Metanephros (tissue), 2 donors: ENCODE measurements at places on chromosomes 7 and 10. TPM values are rescaled to one million over a fixed set of nuclear protein-coding genes. Genes with fewer than 3 reads are reported as not detected.

Gene LEP
- total RNA-seq, result 0.70 TPM

Gene GARIN1A
- 0.82 TPM for total RNA-seq

Gene NOD1
- total RNA-seq, result 15.2 TPM

Gene SPRN
- total RNA-seq, result 1.7 TPM

Gene CTAGE6
- 0.64 TPM for total RNA-seq

Gene CDC14C
- not detected for total RNA-seq

Gene HGF
- total RNA-seq, result 4.4 TPM

Gene SAP25
- total RNA-seq, result 2.7 TPM

Gene HERC4
- 67.0 TPM for total RNA-seq

Gene CPEB3
- total RNA-seq, result 4.8 TPM

Gene SLC12A9
- total RNA-seq, result 25.4 TPM

Gene XRCC2
- 4.1 TPM for total RNA-seq

Gene OPN4
- not detected for total RNA-seq

Gene IKZF1
- 12.7 TPM for total RNA-seq

Gene GIMAP8
- 10.6 TPM for total RNA-seq

Gene CARD11
- total RNA-seq, result 1.8 TPM

Gene MINDY4
- 13.2 TPM for total RNA-seq

Gene NANOS1
- total RNA-seq, result 1.9 TPM

Gene TMEM178B
- total RNA-seq, result 0.93 TPM

Gene ZNF394
- 30.5 TPM for total RNA-seq

Gene PSAP
- 715 TPM for total RNA-seq

Gene CTAGE4
- 5.3 TPM for total RNA-seq

Gene FBXL13
- 3.2 TPM for total RNA-seq

Gene PILRA
- total RNA-seq, result 6.1 TPM

Gene CRTAC1
- 14.3 TPM for total RNA-seq

Gene MYO3A
- total RNA-seq, result 3.9 TPM

Gene FXYD4
- 1.6 TPM for total RNA-seq

Gene TMEM176B
- 69.6 TPM for total RNA-seq

Gene INPP5F
- 37.3 TPM for total RNA-seq

Gene BEND7
- 19.9 TPM for total RNA-seq

Gene TACC2
- total RNA-seq, result 26.1 TPM

Gene SEC61G
- total RNA-seq, result 78.5 TPM

Gene PAX4
- total RNA-seq, result not detected

Gene POT1
- 76.0 TPM for total RNA-seq

Gene LIPJ
- total RNA-seq, result 0.23 TPM

Gene NOS3
- total RNA-seq, result 22.5 TPM

Gene PTN
- 73.8 TPM for total RNA-seq

Gene DOCK1
- 96.6 TPM for total RNA-seq

Gene ALDH18A1
- total RNA-seq, result 64.1 TPM

Gene CDHR1
- 0.23 TPM for total RNA-seq

Gene CPN1
- total RNA-seq, result 2.2 TPM

Gene CRYGN
- 1.2 TPM for total RNA-seq

Gene OPALIN
- not detected for total RNA-seq

Gene DYNC1I1
- total RNA-seq, result 2.3 TPM

Gene RARRES2
- total RNA-seq, result 68.7 TPM

Gene WDR86
- total RNA-seq, result 93.8 TPM

Gene SEMA3D
- total RNA-seq, result 26.0 TPM
